Inflammatory macrophage treated with lipopolysaccharide for 1 hour (primary cell): ENCODE measurements at places on chromosomes 5 and 9.
A peak's percentile ranks its signal among the peaks of the same experiment; 100 is the strongest.

DNA sequence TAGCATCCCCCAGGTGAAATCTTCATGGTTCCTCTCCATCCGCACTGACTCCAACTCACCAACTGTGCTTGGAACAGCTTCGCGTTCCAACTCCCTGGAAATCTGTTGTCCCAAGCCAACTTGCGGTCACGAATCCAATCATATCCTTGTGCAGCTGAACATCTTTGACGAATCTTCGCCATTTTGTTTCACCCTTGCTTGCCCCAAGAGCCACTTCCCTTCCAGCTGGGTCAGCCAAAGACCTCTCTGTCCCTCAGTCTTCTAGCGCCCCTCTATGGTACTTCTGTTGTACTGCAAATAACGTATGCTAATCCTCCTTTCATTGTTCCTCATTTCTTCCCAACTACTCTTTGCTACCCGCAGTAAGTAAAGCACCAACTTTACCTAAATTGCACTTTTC, 61.0 kb upstream of the TARS1 start:
- peak; percentile 63 for DNase-seq

- DNase-seq: no peak
These were observed 1.1 kb downstream of the NFIB start for GRCh38 chr9:14312719-14313377.

GRCh38 chr5:173514661-173515060, 101.8 kb downstream of the BOD1 start:
- DNase-seq: no peak

GRCh38 chr9:102253099-102253498, 514.7 kb upstream of the GRIN3A start:
- no peak for DNase-seq

GRCh38 chr5:140075371-140075770, 32.3 kb upstream of the NRG2 start:
- DNase-seq: no peak

GRCh38 chr9:12740845-12741244, 34.0 kb upstream of the LURAP1L start:
- no peak for DNase-seq

- DNase-seq: no peak
These were observed 3.1 kb upstream of the FBXL7 start for GRCh38 chr5:15496886-15497285.

- DNase-seq: no peak
These were observed 65.4 kb downstream of the RNF130 start for GRCh38 chr5:180006141-180006540.

DNA sequence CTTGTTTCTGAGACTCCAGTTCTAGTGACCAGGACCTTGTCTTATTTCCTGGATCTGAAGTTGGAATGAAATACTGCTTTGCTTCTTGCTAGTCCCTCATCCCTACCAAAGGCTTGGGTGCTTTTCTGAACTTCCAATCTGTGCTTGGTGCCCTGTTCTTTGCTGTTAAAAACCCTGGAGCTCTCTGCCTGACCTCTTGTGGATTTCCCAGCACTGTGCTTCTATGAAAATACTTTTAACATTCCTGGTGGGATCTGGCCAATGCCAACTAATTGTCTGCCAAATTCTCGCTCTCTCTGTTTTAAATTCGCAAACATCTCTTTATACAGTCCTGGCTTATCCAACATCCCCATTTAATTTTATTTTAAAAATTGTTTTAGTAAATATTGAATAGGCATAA, 26.7 kb upstream of the CSNK1G3 start:
- DNase-seq: no peak

- no peak for DNase-seq
These were observed 33.0 kb upstream of the WHRN start for GRCh38 chr9:114538241-114538640.

- DNase-seq: no peak
These were observed 300.0 kb downstream of the SH3GL2 start for GRCh38 chr9:17878810-17879370.

GRCh38 chr5:87412630-87413342, at the start of gene CCNH:
TSS of gene CCNH (minus strand) at chr5:87412930. CDS start at chr5:87412794, 136 bp downstream.
- peak; percentile 98 for DNase-seq

GRCh38 chr9:12759761-12760160, 15.1 kb upstream of the LURAP1L start:
- DNase-seq: no peak

DNA sequence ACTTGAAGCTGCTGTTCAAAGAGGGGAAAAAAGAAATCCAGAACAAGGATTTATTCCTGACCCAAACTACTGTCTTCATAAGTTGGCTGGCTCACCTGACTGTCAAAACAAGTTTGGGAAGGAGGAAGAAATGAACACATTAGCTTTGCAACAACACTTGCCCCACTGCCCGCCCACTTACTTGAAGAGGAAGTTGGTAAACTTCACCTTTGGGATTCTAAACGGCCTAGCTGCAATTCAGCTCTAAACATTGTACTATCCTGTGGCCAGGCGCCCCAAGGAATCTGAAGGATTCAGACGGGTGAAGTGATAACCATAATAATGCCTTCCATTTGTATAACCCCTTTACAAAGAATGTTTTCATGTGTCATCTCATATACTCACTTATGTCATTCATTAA, 199.4 kb downstream of the ARRDC3 start:
- peak; percentile 57 for DNase-seq

DNA sequence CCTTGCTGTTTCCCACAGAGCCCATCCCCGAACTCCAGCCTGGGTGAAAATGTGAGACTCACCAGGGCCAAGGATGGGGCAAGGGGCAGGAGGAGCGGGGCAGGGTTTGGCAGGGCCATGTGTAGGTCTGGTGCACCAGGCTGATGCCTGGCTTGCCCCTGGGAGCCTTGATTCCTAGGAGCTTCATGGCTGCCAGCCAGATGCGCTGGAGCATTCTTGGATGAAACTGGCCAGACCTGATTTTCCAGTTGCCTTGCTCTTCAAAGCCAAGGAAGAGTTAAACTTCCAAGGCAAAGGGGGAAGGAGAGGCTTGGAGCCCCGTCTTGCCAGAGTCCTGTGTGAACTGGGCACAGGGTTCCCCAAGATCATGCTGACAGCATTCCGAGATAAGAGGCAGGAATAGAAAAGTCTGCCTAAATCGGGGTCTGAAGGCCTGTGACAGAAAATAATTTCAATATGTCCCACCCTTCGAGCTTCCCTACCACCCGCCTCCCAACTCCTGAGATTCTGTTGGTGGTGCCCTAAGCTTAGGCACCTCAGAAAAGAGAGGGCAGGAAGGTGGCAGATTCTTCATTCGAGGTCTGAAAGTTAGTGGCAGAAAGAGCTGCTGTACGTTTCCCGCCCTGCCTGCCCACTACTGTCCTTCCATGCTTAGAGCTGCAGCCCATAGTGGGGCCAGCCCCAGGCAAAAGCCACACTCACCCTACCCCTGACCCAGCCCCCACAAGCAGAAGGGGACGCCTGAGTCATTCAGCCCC, 20.4 kb downstream of the FAT2 start:
- DNase-seq: no peak

DNA sequence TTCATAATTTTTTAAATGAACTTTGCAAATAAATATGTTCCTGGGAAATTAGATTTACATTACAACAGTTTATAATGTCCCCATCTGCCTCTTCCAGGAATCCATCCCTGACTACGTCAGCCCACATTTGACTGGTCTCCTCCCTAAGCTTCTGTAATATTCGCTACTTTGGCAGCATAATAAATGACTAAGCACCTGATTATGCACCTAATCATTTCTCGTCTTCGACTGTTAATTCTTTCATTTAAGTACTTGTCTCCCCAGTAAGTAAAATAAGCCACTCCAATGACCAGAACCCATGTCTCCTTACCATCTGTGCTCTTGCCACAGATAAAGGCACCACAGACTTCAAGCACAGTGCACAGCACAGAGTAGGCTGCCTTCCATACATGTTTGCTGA, 122.7 kb downstream of the DENND1A start:
- DNase-seq: no peak

GRCh38 chr9:95481000-95481399, 35.8 kb downstream of the PTCH1 start:
- DNase-seq: no peak

DNA sequence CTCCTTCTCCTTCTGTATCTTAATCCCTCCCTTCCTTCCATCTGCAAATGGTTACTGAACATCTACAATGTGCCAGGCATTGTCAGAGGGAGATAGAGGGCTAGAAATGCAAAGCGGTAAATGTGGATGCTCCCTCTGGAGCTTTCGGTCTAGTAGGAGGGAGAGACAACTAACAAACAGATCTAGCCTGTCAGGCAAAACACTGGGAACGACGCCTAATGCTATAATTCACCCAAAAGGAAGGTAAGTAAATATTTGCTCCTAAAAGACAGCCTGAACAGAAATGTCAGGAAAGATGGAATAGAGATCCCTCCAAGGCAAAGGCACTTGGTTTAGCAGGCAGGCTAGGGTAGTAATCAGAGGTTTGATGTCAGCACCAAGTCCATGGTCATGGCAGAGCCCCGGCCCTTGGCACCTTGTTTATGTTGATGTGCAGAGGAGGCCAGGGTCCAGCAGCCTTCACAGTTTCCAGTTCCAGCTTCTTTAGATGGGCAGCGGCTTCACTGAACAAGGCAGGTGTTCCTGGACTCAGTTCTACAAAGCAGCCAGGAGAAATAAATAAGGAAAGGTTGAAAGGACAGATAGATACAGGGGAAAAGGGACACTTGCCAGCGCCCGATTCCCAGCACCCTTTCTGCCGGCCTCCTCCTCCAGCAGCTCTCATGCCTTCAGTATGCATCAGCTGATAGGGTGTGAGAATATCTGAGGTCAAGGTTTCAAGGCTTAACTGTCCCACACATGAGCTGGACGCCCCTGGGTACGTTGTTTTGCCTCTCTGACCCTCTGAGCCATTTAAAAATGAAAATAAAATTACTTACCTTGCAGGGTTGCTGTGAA, 46.5 kb upstream of the FRRS1L start:
- DNase-seq: no peak

GRCh38 chr5:79575996-79576395, 36.2 kb upstream of the TENT2 start:
- peak; percentile 40 for DNase-seq

GRCh38 chr9:89436326-89436725, 61.6 kb downstream of the SEMA4D start:
- no peak for DNase-seq

- DNase-seq: peak; percentile 79
These were observed 47.8 kb upstream of the IER5L start for GRCh38 chr9:129225815-129226214.

DNA sequence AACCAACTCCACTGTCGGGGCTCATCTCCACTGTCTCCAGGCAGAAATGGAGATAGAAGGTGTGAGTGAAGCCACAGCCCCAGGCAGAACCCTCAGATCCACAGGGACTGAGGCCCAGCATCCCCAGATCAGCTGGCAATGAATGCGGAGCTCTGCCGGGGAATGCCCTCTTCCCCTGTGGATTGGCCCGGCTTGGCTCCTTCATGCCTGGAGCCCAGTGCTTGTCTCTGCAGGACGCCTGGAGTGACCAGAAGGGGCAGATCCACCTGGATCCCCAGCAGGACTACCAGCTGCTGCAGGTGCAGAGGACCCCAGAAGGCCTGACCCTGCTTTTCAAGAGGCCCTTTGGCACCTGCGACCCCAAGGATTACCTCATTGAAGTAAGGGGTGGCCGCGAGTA, 3.5 kb downstream of the DBH start:
- DNase-seq: no peak

- no peak for DNase-seq
These were observed 16.3 kb upstream of the MROH2B start for GRCh38 chr5:41087461-41087860.

GRCh38 chr9:128397831-128398230, 22.8 kb upstream of the CERCAM start:
- DNase-seq: no peak

- DNase-seq: no peak
These were observed 100.6 kb downstream of the ARHGAP26 start for GRCh38 chr5:142870532-142871362.
